ENCODE measurements at places on chromosomes 7 and 10.

- DNase-seq = no peak
Measured at GRCh38 chr10:6399231-6399741, 180.8 kb downstream of the PRKCQ start.

GRCh38 chr10:22810643-22811465 lies 96.5 kb upstream of the PIP4K2A start:
- no peak for DNase-seq

GRCh38 chr10:60644436-60645130 lies 133.7 kb upstream of the CDK1 start:
- DNase-seq = no peak

DNA sequence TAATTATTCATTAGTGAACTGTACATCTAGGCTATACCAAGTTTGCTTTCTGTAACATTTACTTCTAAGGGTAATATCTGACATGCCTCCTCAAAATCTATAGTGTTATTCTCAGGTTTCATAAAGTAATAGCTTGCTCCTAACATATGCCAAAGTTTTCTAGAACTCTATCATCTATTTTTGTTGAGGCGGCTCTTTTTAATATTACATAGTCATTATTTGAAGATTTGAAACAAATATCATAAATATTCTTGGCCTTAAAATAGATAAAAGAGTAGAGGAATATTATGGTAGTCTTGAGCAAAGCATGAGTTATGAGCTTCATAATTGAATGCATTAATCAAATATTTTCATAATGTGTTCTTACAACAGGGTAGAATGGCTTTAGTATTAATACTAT lies 327.2 kb upstream of the KCND2 start:
- DNase-seq = no peak

Data from effector CD8-positive, alpha-beta T cell (primary cell).